ENCODE measurements at places on chromosomes 3 and 15.

DNA sequence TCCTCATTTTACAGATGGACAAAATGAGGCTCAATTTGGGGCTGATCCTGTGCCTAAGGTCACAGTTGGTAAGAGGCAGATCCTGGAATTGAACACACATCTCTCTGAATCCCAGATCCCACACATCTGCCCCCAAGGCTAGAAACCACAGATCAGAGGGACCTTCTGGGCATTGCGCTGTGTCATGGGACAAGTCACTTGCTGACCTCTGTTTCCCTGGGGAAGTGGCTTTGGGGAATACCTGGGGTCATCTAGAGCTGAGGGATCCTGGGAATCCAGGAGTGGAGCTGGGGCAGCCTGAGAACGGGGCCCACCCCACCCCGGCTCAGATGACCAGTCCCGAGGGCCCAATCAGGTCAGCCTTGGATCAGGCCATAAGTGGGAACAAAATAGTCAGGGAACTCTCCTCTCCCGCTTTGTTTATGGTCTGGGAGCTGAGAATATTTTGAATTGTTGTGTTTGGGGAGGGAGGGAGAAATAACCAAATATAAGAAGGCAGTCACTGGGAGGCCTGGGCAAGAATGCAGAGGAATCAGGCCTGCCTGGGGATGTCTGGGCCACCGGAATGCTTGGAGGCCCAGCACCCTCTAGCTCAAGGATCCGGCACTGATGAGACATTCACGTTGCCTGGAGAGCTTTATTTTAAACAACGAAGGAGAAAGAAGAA, 8.8 kb upstream of the SLC6A6 start:
- no peak for DNase-seq

- no peak for DNase-seq
These were observed 155.9 kb downstream of the GMNC start for GRCh38 chr3:190706582-190706981.

GRCh38 chr3:36837089-36837488, 72.7 kb upstream of the DCLK3 start:
- no peak for DNase-seq

GRCh38 chr3:67535006-67535405, 119.4 kb downstream of the SUCLG2 start:
- DNase-seq, result no peak

DNA sequence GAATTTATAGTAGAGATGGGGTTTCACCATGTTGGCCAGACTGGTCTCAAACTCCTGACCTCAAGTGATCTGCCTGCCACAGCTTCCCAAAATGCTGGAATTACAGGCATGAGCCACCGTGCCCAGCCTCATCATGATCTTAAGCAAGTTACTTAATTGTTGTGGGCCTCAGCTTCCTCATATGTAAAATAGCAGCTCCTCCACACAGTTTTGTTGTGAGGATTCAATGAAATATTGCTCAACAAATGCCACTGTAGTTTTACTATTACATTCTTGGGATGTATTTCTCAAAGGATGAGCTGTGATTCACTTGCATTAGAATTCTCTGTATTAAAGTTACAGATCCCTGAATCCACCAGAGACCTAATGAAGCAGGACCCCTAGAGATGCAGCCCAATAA, 168.8 kb downstream of the ADAMTS9 start:
- DNase-seq, result no peak

GRCh38 chr3:178455226-178455625, 81.0 kb upstream of the KCNMB2 start:
- no peak for DNase-seq

- no peak for DNase-seq
These were observed 113.6 kb downstream of the NEO1 start for GRCh38 chr15:73165844-73166243.

GRCh38 chr3:72177075-72178050, 392.4 kb upstream of the PROK2 start:
- no peak for DNase-seq

- no peak for DNase-seq
These were observed 23.2 kb upstream of the LAMP3 start for GRCh38 chr3:183185696-183186095.

DNA sequence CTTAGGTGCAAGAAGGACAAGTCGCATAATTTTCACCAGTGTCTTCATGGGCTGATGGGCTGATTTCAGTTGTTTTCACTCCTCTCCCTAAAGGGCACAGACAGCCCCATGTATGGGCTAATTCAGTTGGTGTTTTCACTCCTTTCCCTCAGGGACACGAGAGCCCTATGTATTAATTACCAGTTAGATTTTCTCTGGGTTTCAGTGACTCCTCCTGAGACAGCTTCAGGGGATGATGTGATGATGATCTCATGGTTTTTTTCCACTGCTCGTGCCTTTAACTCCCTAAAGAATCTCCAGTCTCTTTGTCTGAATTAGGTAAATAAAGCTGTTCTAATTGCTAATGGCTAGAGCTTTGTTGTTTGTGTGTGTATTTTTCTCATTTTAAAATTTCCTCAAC, 9.9 kb downstream of the RAMAC start:
- DNase-seq, result no peak

GRCh38 chr3:139260041-139260486, 83.8 kb upstream of the MRPS22 start:
- no peak for DNase-seq

DNA sequence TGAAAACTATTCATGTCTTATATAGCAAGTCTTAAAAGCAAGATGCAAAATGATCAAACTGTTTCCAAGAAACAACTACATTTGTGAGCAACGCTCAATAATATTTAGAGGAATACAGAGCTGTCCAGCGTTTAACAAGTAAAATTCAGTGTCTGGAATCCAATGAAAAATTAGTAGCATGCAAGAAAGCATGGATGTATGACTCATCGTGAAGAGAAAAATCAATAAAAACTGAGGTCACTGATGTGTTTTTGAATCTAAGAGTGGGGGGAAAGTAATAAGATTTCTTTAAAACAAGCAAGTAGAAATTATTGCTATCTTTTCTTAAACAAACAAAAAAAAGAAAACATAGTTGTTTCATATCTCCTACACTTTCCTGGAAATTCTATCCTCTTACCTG, 600.3 kb upstream of the GOLIM4 start:
- DNase-seq, result no peak

DNA sequence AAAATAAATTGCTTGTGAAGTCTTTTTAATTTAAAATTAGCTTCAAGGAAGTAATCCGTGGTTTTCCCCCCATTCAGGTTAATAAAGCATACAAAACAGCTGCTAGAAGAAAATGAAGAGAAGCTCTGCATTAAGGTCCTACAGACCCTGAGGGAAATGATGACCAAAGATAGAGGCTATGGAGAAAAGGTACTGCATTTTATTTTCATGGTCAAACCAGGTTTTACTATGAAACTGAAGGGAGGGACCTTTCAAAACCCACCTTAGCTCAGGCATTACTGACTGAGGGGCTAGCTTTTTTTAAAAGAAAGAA, 218.5 kb downstream of the ITPR1 start:
- DNase-seq, result no peak

DNA sequence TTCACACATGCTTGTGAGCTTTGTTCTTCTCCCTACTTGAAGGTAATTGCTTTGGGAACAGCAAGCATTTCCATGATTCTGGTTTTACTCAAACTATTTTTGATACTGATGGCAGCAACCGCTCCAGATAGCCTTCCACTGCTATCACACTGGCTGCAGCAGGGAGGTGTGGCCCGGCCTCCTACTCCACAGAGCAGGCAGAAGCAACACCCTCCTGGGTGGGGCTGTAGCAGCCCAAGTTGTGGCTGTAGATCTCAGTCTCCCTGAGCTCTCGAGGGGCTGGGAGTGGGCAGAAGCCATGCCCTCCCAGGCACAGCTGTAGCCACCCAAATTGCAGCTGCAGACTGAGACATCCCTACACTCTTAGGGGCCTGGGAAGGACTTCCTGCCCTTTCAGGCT, 878.8 kb upstream of the GBE1 start:
- DNase-seq, result no peak

DNA sequence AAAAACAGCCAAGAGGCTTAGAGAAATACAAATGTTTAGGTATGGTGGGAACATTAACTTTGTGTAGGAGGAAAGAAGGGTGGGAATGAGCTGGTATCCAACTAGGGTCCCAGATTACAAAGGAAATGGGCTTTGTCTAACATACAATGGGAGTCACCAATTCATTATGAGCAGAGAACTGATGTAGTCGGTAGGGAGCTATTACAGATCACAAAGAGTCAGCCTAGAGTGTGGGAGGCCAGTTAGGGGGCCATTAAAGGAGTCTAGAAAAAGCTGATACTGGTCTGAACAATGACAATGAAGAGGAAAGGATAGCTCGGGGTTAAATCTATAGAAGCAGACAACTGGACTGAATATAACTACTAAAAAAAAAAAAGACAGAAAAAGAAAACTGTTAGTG, 15.5 kb downstream of the ANO10 start:
- no peak for DNase-seq

- DNase-seq, result peak; percentile 4
These were observed 641 bp downstream of the ACVR2B start for GRCh38 chr3:38454178-38454883.

GRCh38 chr3:158725348-158726011, 6.8 kb downstream of the RARRES1 start:
- no peak for DNase-seq

- DNase-seq, result no peak
These were observed 14.9 kb downstream of the ZBTB47 start for GRCh38 chr3:42668413-42668760.

GRCh38 chr3:44117736-44118135, 124.0 kb upstream of the TOPAZ1 start:
- DNase-seq, result no peak

- DNase-seq, result no peak
These were observed 49.6 kb downstream of the CEMIP start for GRCh38 chr15:80828796-80829195.

DNA sequence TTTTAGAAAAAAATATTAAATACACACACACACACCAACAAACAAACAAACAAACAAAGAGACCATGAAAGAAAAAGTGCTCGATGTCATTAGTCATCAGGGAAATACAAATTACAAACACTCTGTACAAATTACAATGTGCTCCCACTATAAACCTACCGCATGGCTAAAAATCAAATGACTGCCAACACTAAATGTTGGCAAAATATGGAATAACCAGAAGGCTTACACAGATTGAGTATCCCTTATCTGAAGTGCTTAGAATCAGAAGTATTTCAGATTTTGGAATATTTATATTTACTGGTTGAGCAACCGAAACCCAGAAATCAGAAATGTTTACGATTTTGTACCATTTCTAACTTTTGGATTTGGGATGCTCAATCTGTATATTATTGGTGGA, 33.4 kb downstream of the CDV3 start:
- DNase-seq, result no peak

DNA sequence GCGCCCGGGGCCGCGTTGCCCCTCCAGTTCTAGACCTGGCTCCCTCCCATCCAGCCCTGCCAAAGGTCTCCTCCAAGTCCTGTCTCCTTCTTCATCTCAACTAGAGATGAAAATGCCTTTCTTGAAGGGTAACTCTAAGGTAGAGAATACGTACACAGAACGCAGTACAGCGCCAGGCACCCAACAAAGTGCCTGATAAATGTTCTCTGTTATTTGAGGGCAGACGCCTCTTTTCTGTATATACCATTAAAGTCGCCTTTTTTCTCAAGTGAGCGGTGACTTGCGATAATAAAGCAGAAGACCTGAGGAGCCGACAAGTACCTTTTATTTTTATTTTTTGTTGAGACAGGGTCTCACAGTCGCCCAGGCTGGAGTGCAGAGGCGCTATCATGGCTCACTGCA, 809 bp downstream of the CRTAP start:
- DNase-seq, result no peak

GRCh38 chr3:184734903-184735701, 23.2 kb upstream of the MAGEF1 start:
- DNase-seq, result no peak
